Endothelial cell (in vitro differentiated cells): ENCODE measurements at places on chromosomes 6 and 20.

DNA sequence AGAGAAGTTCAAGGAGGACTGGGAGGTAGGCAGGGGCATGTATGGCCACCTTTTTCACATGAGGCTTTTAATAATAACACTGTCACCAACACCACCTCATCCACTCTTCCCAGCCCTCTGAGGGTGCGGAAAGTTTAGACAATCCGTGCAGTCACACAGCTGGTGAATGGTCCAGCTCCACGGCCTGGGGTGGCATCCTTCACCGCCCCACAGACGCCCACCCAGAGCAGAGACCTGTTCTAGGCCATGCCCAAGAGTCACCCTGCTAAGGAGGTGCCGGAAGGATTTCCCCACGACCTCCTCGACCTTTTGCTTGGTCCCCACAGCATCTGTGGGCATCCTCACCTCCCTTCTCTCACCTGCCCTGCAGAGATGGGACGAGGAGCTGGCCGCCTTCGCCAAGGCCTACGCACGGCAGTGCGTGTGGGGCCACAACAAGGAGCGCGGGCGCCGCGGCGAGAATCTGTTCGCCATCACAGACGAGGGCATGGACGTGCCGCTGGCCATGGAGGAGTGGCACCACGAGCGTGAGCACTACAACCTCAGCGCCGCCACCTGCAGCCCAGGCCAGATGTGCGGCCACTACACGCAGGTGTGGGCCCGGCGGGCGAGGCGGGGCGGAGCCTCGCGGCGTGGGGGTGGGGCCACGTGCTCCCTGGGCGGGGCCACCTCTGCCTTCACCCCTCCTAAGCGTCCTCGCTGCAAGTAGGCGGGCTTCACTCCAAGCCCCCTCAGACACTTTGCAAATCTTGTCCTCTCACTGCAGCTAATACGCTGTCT, 4.4 kb downstream of the PI16 start:
- no peak for DNase-seq

DNA sequence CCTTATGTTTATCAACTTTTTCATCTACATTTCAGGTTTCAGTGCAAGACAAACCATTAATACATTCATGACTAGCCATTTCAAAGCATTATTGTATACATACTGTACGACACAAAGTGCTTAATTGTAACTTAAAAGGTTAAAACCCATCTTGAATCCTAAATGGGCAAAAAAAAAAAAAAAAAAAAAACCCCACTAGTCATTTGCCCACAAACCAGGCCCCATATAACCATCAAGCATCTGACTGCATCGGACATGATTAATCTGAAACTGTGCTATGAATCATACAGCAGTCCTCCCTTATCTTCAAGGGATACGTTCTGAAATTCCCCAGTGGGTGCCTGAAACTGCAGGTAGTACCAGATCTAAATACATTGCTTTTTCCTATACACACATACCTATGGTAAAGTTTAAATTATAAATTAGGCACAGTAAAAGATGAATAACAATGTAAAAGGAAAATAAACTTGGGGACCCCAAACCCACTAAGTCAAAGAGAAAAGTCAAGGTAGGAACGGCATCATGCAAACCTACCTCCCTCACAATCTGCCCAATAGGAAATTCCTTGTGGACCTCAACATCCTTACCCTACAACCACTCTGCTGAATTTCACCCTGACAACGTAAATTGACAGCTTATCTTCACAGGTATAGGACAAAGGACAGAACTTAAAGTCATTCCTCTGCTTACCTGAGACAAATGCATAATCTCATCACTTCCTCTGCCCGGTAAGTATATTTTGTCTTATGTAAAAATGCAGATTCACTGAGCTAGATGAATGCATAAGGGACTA, 14.3 kb downstream of the B4GALT5 start:
- no peak for DNase-seq

DNA sequence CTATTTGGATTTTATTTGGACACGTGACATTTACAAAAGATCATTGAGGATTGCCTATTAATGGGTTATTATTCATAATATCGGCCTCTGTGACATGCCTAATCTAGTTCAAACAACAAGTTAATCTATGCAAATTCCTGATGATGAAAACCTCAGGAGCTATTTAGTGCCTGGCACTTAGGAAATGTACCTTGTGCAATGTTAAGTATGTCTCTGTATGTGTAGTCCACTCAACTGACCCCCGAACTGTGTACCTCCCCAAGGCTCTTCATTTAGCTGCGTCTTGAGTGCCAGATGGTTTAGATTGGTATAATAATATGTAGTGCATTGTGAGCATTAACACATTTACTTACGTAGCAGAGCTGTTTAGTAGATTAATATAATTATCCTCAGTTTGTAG, 6.9 kb downstream of the LAMA2 start:
- DNase-seq = no peak

DNA sequence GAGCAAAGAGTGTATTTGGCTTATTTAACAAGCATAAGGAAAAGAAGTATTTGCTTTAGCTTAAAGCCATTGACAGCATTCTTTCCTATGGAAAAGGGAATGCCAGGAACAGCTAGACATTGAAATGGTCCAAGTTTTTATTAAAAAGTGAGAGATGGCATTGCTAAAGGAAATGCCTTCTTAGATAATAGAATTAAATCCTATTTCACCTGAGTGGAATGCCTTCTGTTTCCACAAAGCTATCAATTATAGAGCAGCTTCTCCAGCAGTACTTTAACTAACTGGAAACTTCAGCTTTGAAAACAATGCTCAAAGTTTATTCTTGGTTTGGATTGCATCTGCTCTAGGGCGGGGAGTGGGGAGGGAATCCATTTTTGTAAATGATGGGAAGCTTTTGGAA, 85.1 kb upstream of the CNKSR3 start:
- DNase-seq = no peak

DNA sequence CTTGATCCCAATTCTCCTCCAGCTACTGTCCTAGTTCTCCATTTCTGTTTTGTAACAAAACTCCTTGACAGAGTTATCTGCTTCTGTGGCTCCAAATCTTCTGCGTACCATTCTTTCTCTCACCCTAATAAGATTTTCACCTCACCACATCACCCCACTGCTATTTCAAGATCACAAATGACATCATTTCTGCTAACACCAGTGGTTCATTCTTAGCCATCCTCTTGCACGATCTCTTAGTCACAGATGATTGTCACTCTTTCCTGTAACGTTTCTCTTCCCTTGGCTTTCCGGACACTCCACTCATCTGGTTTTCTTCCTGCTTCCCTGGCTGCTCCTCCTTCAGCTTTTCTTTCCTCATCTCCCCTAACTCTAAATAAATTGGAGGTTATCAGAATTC, 56.8 kb upstream of the FABP7 start:
- no peak for DNase-seq

- no peak for DNase-seq
Measured at GRCh38 chr6:127843582-127843981, 57.3 kb downstream of the THEMIS start.

DNA sequence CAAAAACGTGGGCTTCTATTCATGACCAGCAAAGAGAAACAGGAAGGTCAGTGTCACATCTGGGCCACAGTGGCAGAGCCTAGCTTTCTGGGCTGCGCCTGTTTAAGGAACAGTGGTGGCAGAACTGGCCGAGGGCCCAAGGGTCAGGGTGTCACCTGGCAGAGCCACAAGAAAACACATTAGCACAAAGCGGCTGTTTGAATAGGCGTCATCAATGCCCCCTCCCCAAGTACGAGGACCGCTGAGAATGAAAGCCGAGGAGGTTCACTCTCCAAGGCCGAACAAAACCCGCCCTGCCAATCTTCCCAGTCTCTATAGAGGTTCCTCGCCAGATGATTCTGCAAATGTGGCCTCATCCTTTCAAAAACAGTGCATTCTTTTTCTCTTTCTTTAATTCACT, 125.2 kb upstream of the TRAF3IP2 start:
- DNase-seq = no peak

DNA sequence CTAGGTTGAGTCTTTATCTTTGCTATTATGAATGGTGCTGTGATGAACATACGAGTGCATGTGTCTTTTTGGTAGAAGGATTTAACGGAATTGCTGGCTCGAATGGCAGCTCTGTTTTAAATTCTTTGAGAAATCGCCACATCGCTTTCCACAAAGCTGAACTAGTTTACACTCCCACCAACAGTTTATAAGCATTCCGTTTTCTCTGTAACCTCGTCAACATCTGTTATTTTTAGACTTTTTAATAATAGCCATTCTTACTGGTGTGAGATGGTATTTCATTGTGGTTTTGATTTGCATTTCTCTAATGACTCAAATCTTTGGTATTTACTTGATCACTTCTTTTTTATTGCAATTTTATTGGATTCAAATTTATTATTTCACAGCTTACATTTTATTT, 117.4 kb upstream of the HDGFL1 start:
- no peak for DNase-seq

DNA sequence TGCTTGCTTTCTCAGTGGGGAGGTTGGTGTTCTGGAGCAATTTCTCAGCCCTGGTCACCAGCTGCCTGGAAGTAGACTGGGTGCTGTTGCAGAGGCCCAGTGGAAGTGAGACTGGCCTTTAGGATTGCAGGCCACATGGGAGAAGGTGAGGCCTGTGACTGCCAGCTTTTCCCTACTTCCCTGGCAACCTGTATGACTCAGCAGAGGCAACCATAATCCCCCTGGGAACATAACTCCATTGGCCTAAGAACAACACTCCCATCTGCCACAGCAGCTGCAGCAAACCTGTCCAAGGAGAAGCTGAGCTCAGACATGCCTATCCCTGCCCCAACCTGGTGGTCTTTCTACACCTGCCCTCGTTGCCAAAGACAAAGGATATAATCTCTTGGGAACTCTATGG, 473.5 kb upstream of the SPTLC3 start:
- DNase-seq = no peak

DNA sequence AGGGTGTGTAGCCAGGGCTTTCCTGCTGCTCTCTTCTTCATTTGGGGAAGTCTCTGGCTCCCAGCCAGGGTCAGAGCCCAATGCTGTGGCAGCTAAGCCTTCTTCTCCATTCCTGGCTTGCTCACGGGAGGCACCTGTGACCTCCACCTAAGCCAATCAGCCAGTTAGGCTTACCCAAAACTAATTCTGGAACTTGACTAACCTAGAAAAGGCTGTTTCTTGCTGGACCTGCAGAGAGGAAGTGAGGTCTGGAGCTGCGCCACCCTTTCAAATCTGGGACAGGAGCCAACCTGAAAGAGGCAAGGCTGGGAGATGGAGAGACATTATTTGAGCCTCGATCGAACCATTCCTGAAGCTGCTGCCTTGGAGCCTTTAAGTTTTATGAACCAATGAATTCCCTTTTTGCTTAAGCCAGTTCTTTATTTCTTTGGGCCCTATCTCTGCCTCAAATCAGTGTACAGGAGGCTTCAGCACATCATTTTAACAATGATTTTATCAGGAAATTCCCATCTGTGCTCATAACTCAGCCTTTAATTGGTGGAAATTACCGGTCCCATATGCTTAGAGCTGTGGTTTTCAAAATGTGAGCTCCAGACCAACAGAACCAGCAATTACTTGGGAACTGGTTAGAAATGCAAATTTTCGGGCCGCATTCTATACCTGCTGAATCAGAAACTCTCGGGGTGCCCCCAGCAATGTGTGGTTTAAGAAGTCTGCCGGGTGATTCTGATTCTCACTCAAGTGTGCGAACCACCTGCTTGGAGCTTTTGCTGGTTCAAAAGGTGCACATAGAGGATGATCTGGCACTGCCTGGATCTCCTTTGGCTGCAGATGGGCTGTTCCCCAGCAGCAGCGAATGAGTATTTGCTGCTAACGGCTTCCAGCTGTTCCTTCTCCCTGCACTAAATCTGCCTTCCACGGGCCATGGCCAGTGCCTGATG, 97.4 kb upstream of the RNF24 start:
- DNase-seq = no peak

GRCh38 chr20:44471481-44471882, 4.2 kb upstream of the TTPAL start:
- no peak for DNase-seq

DNA sequence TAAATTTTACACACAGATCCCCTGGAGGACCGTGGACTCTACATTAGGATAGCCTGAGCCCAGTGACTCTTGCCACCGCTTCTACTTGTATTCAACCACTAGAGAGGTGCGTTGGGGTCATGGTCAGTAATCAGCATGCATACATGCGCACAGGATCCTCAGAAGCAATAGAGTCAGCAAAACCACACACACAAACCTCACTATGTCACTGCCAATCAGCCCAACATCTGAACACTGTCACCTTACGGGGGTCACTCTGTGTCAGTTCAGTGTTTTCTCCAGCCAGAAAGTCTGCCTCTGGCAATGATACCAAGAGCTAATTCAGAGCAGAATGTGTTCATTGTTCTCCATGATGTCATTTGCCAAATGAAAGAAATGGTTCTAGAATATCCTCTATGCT, 225.3 kb downstream of the KHDC1L start:
- no peak for DNase-seq

DNA sequence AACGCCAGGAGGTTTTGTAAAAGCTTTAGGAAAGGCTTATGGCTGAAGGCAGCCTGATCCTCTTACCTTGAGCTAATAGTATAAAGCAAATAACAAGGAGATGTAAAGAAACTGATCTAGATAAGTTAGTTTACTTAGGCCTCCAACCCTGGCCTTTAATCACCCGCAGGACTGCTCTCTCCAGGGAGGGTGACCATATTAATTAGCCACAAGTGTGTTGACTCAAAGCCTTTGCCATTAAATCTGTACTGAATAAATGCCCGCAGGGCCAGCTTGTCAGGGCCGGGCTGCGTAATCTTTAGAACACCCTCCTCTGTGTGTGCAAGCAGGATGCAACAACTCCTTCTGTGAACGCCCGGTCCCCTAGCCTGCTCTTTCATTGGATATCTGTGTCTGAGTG, 6.1 kb upstream of the PRSS16 start:
- DNase-seq = no peak

DNA sequence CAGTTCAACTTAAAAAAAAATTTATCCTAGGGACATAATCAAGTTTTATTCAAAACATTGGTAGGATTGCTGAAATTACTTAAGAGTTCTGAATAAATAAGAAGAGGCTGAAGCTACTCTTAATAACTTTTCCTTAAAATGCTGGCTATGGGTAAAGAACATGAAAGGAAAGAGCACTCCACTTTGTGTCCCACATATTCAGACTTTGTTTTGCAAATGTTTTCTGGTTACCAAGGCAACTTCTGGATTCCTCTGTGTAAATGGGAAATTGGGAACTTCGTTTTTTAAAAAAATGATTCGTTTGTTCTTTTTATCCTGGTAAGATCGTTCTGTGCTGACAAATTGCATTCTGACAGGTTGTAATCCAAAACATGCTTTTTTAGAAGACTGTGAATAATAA, 115.0 kb downstream of the KIF6 start:
- no peak for DNase-seq
